ENCODE measurements at places on chromosomes 13 and 19.

DNA sequence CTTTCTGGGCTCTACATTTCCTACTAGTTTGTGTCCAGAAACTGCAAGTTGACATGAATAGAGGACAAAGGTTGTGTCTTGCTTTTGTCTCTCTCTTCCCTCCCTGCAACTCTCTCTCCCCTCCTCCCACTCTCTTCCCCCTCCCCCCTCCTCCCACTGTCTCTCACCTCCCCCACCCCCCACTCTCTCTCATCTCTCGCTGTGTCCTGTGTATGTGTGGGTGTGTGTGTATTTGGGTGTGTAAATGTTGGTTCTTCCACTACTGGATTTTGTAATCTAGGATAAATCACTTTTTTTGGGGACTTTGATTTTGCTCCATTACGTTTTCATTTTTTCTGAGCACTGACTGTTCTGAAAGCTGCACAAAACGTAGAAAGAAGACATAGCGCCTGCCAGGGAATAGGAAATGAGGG lies 48.4 kb downstream of the AKAP11 start:
- ATAC-seq, result no peak

DNA sequence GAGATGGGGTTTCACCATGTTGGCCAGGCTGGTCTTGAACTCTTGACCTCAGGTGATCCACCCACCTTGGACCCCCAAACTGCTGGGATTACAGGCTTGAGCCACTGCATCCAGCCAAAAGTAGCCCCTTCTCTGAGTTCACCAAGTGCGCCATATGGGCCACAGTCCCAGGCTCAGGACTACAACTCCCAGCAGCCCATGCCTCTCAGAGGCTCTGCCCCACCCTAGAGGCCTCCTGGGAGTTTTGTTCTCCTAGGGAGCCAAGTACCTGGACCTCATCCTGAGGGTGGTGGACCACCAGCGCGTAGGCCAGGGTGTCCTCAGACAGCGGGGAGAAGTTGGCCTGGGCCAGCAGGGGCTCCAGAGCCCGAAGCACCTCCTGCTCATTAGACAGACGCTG lies 18.8 kb downstream of the TMEM143 start:
- no peak for ATAC-seq

DNA sequence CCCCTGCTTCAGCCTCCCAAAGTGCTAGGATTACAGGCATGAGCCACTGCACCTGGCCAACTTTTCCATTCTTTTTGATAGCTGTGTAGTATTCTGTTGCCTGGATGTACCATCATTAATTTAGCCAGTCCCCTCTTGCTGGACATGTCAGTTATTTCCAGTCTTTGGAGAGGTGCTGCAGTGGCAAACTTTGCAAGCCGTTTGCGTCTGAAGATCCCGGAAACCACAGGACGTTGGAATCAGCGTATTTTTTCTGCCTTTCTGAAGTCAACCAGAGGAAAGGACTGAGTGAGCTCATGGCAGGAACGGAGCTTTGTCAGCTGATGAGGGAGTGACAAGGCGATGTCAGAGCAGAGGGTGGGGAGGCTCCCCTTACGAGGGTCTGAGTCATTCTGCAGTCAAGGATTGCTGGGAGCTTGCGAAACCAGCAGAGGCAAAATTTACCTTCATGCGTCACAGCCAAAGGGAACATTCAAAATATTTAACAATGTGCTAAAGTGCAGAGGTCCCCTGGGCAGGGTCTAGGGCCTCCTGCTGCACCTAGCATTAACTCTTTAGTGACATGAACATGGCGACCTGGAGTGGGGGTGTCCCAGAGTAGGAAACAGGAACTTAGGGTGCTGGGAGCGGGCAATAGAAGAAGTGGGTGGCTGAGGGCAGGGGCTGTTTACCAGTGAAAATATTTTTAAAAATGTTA lies 5.6 kb downstream of the C5AR1 start:
- ATAC-seq, result peak; percentile 91

- ATAC-seq, result no peak
These were observed 14.2 kb downstream of the ZIC2 start for GRCh38 chr13:99995589-99996380.

DNA sequence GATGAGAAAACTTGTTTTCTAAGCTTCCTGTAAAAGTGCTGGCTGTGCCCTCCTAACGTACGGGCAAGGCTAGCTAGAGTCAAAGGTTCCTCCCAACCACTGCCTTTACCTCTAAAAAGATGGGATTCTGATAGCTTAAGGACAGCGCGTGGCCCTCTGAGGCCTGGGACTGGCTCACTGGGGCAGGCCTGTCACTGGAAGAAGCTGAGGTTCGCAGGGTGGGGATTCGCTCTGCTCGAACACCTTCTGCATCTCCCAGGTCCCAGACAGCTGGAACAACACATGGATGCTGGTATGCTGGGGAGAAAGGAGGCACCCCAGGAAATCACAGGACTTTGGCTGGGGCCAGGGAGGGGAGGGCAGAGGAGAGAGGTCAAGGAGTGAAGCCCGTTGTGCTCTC lies 53.1 kb downstream of the CRYL1 start:
- ATAC-seq, result no peak

GRCh38 chr13:32323912-32324311 lies 8.6 kb downstream of the BRCA2 start:
- no peak for ATAC-seq

GRCh38 chr13:71853725-71854124 lies 13.3 kb downstream of the DACH1 start:
- no peak for ATAC-seq

- no peak for ATAC-seq
These were observed 205.8 kb downstream of the GGACT start for GRCh38 chr13:100382785-100383184.

DNA sequence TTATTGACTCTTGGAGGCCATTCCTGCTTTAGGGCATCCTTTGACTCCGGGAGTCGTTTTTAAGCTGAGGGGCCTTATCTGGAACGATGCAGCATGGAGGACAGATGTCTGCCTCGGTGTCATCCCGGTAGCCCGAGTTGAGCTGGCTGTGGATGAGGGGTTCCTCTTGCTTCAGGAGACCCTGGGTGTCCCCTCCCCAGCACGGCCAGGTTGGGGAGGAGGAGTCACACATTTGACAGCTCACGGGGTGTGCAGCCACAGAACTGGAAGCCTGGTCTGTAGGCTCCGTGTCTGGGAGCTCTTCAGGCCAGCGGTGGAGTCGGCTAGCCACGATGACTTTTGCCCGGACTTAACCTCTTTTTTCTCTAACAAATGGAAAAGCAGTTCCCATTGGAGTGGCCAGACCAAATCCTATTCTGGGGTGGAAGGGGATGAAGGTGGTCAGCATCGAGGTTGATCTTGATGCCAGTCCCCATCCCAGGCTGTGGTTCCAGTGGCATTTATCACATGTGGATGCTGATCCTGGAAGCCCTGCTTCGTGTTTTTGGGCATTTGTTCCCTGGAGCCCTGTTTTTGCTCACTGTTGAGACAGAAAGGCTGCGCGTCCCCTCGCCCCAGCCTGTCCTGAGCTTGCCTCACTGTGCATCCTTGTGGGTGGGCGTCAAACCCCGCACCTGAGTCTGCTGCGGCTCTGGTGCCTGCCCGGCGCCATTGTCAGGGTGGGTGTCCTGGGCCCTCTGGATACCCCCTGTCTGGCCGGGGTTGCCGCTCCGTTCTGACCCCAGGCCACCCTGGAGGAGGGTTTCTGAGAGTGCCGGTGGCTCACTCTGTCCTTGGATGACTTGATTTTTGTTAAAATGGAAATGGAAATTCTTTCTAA lies 12.0 kb downstream of the TFDP1 start:
- ATAC-seq, result no peak

GRCh38 chr13:33224686-33225085 lies 60.9 kb downstream of the STARD13 start:
- ATAC-seq, result no peak

DNA sequence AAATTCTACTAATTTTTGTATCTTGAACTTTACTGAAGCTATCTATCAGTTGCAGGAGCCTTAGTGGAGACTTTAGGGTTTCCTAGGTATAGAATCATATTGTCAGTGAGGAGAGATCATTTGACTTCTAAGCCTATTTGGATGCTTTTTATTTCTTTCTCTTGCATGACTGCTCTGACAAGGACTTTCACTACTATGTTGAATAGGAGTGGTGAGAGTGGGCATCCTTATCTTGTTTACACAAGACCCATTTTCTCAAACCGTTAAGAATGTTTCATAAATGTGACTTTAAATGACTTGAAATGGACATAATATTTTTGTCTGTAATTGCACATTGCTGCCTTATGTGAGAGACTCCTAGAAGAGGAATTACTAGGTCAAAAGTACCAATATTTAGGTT lies 17.9 kb upstream of the CSNK1A1L start:
- no peak for ATAC-seq

- no peak for ATAC-seq
These were observed 746.9 kb upstream of the PCDH9 start for GRCh38 chr13:67977066-67977465.

DNA sequence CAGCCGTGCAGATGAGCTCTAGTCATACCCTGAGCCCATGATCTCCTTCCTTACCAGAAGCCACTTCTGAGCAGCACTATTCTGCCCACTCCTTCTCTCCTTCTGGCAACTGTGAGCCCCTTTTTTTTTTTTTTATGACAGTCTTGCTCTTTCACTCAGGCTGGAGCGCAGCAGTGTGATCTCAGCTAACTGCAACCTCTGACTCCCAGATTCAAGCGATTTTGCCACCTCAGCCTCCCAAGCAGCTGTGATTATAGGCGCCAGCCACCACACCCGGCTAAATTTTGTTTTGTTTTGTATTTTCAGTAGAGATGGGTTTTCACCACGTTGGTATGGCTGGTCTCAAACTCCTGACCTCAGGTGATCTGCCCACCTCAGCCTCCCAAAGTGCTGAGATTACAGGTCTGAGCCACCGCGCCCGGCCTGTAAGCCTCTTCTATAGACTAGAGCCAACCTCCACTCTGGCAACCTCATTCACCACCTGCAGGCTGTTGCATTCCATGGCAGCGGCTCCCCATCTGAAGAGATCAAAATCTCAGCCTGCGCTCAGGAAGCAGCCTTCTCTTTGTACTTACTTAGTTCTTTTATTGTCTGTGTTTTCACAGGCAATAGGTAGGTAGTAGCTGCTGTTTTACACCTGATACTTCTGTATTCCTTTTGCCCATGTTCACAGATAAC lies 34.8 kb upstream of the NDFIP2 start:
- no peak for ATAC-seq

DNA sequence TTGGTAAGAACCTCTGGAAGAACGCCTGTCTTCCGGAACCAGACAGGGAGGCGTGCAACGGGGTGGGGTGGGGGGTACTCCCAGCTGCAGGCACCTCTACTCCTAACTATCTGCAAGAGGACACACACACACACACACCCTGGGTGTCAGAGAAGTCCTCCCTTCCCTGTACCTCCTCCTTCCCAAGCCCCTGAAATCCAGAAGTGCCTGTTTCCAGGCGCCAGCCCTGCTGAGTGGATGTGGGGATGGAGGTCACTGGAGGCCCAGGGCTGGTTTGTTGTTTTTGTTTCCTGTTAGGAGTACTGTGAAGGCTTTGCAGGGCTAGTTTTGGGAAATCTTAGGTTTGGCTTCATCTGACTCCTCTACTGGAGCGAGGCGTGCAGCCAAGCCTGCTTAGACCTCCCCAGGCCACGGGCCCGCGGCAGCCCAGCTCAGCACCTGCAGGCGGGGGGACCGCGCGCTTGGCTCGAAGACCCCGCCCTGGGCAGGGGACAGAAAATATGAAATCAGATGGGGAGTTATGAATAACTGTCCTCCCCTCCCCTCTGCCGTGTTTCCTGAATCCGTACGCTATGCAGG lies 36.4 kb downstream of the SOX1 start:
- no peak for ATAC-seq

DNA sequence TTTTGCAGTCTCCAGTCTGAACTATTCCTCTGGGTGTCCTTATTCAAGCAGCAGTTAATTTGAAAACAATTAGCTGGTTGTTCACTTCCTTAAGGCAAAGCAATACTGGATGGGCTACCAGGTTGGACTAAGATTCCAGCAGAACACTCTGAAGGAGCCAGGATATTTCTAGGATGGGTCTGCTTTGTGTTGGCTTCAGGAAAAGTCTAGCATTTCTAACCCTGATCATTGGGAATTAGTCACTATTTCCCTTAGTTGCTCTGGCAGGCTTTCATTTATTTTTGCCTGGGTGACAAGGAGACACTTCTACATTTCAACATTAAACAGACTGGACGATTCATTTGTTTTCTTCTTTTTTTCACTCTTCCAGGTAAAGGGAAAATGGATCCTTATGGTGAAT lies 228.4 kb downstream of the ENOX1 start:
- no peak for ATAC-seq

DNA sequence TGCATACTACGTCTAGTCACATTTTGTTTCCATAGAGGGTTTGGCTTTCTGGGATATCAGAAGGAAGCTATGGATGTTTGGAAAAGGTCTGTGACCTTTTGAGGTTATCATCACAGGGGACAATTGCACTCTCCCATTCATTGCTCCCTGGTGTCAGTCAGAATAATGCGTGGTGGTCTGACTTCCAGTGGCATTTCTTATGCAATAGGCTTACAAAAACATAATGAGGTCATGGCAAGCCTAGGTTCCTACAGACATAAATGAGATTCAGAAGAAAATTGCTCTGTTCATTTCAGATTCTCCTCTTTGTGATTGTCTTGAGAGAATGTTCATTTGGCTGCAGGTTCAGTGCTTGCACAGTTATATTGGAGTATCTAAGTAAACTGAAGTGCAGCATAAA lies 54.6 kb downstream of the ARHGAP35 start:
- ATAC-seq, result no peak

DNA sequence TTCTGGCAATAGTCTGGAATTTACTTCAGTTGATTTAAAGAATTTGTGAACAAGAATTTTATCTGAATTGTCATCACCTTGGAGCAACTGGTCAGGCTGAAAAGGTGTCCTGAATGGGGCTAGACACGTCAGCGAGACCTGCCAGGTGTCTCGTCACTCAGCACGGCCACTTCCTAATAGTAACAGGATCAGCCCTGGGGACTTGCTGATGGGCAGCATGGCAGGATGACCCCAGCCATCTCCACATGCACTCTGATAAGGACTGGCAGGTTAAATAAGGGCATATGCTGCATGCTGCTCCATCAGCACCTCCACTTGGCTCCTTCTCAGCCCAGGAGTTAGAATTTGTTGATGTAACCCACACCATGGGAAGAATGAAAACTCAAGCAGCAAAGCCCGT lies 224.2 kb downstream of the FOXO1 start:
- ATAC-seq, result no peak

DNA sequence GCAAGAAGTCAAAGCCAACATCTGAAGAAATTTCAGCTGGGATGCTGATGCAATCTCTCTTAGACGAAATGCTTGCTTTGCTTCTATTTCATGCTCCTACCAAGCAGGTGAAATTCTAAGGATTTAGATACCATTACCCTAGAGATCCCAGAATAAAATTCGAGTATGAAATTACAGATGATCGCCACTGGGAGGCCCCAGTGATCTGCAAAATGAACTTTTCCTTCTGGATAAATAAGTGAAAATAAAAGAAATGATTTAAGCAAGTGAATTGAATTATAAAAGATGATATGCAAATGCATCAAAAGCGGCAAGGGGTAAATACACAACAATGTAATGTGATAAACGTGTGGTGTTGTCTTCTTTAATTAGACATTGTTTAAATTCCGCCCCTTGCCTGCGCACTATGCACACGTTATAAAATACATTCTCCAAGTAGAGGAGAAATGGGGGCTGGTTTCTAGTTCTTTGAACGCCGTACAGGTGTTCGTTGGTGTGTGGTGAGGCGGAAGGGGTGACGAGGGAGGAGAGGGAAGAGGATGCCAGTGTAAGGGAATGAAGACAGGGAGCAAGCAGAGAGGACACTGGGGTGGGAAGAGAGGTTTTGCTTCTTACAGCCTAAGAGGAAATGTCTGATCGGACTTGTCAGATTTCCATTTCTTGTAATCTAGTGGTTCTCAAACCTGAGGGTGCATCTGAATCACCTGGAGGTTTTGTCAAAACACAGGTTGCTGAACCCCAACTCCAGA lies 58.0 kb downstream of the ERCC5 start:
- no peak for ATAC-seq

All from gastroesophageal sphincter (tissue), 4 donors.